ENCODE measurements at places on chromosomes 1 and 21.

DNA sequence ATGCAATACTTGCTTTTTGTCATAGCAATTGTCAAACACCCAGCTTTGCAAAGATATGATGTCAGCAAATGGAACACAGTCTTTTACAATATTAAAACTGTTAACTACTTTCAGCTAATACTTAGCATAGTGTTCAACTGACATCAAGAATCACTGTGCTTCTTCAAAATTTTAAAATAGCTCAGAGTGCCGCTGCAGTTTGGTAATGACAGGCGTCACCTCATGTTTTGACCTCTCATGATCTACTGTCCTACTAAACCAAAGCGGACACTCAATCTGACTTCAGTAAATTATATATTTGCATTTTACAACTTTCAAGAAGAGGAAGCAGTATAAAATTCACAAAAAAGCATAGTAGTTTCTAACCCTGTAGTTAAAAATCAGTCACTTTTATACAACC, 2.0 kb downstream of the FMO1 start:
- no peak for DNase-seq

- DNase-seq = no peak
Measured at GRCh38 chr1:37720231-37721130, 28.2 kb downstream of the CDCA8 start.

DNA sequence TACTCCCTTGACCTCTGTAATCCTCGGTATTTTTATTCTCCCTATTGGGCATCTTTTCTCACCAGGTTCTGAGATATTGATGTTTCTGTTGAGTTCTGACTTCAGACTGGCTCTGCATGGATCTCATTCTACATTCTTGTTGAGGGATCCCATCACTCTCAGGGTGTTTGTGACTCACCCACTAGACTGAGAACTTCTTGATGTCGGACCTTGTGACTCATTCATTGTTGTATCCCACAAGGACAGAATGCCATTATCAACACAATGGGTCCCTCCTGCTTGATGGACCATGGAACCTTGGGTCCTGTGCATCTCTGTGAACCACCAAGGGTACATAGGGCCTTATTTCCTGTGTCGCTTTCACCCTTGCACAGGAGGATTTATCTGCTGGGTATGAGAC, 174.1 kb downstream of the PBX1 start:
- no peak for DNase-seq

- DNase-seq = no peak
Measured at GRCh38 chr1:40648928-40649591, 16.4 kb downstream of the RIMS3 start.

DNA sequence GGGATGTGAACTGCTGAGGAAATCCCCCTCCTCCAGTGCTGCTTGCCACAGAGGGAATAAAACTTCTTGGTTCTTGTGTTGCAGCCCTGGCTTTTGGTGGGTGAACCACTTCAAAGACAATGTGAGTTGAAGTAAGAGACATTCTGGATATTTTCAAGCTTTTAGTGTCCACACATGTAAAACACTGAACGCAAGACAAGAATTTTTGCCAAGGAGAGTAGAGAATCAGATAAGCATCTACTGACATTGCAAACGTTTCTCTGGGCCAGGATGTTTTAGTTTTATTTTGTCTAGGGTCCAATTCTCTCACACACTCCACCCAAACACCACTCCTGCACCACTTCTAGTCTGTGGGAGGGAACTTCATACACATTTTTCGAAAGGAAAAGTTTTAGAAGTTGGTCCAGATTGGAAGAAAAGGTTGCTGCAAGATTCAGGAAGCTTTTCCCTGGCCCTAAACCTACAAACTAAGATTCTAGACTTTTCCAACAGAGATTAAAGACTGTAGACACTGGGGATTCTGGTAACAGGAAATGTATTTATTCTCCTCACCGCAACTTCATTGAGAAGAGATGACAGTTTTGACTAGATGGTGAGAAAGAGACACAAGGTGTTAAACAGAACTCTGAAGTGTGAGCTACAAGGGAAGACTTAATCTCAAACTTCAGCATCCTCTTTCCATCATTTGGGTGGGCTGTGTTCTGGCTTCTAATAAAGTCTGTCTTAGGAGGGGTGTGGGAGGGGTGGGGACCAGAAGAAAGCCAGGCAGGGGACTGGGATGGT, 16.1 kb downstream of the FASLG start:
- DNase-seq = no peak

GRCh38 chr1:214838351-214838750, 235.4 kb downstream of the CENPF start:
- no peak for DNase-seq
